ENCODE measurements at places on chromosomes 16 and 17.

DNA sequence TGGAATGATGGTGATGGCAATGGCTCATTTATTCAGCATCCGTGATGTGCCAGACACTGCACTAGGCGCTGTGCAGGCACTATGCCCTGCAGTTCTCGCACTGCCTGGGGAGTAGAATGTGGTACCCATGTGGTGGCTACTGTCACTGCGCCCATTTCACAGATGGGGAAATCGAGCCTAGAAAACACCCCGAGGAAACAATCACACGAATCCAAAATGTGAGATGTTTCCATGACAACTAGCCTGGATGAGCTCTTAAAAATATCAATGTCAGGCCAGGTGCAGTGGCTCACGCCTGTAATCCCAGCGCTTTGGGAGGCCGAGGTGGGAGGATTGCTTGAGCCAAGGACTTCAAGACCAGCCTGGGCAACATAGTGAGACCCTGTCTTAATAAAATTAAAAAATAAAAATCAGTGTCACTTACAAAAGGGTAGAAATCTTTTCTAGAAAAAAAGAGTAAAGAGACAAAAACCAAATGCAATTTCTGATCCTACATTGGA, 57.9 kb upstream of the TNRC6A start:
- DNase-seq = no peak

DNA sequence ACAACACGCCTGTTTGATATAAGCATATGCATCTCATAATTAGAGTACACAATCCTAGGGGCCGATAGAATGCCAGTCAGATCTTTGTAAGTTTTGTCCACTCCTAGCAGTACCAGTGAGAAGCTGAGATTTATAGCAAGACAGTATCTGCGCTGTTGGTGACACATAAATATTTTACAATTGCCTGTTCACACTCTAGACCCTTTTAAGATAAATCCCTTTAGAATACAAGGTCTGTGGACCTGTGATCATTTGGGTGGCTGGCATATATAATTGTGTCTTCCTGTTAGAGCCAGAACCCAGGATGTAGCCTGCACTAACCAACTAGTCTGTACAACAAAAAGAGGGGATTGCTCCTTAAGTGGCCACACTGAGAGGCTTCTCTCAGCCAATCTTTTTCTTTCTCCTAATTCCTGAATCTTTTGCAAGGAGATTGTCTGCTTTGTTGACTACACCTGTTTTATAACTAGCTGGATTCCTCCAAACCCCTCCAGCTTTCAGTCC, 74.7 kb downstream of the WIPI1 start:
- no peak for DNase-seq

- no peak for DNase-seq
These were observed 6.8 kb downstream of the AXIN1 start for GRCh38 chr16:345772-346171.

DNA sequence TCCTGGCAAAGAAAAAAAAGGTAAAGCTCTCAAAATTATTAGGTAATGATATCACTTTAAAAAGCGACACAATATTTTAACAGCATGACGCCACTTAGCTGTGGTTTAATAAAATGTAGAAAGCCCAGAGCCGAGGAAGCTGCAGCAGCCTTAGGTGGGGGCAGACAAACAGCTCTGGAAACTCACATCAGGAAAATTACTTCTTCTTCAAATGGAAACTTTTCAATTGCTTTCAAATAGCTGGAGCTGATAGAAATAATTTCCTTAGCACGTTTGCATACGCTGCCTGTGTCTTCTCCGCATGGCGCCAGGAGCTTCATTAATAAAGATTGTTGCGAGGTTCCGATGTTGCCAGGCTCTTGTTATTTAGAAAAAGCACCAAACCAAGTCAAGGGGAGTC, 835.3 kb upstream of the EEF2KMT start:
- DNase-seq = no peak

DNA sequence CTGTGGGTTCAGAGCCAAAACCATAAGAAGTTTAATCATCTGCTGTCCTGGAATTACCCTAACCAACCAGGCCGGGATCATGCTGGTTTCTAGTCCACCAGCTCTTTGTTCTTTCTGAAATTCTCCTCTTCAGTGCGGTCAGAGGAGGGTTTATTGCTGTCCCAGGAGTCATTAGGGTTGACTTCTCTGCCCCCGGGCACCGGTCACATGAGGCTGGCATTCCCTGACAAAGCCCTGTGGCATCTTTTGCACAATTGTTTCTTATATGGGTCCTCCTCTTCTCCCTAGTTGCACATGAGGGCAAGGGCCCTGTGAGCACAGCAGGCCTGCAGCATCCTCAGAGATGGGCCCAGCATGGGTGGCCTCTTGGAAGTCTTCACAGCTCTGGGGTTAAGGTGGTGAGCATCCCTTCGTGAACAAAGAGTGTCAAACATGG, 243.9 kb downstream of the IRF8 start:
- no peak for DNase-seq

- no peak for DNase-seq
These were observed 33.0 kb downstream of the STAT3 start for GRCh38 chr17:42354956-42355843.
